NCI-H1092 (cell line): ENCODE measurements at places on chromosomes 4 and X.

- DNase-seq = no peak
These were observed 64.0 kb downstream of the LNX1 start for GRCh38 chr4:53527326-53527725.

DNA sequence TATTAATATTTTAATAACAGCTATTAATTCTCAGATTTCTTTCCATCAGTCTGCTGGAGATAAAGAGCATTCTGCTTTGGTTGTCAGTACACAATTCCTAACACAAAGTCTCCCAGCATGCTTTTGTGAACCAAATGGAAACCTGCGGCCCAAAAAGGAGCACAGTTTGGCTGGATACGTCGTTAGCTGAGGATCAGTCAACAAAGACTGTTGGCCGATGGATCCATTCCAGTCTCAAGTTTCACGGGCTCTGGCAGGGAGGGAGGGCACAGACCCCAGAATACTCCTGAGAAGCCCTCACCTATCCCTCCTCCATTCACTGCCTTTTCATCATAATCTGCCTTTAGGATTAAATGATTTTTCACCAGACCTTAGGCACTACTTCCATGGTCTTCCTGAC lies 26.3 kb upstream of the PRSS48 start:
- DNase-seq = no peak

DNA sequence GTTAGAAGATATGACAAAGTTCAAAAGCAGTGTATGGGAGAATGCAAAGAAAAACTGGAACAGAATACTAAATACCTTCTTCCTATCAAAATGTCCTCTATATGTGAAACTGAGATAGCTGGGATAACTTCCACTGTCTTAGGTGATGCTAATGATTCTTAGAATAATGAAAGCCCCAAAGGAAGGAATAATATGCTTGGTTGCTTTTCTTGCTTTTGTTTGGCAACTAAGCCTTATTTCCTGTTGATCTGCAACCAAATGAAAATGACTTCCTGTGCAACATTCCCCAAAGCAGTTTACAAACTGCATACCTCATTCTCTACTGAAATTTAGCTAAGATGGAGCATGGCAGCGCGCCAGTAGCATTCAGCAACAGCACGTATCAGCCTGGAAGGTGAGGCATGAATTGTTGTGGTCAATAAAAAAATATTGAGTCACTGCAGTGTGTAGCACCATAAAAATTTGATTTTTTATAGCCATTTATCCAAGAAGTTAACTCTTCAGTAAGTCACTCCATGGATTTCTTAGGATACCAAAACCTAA lies 18.7 kb downstream of the NDNF start:
- no peak for DNase-seq

- no peak for DNase-seq
These were observed 67.4 kb downstream of the GLRB start for GRCh38 chr4:157143369-157143768.

- DNase-seq = peak; percentile 26
These were observed 63.7 kb downstream of the SEC24D start for GRCh38 chr4:118772081-118772766.

DNA sequence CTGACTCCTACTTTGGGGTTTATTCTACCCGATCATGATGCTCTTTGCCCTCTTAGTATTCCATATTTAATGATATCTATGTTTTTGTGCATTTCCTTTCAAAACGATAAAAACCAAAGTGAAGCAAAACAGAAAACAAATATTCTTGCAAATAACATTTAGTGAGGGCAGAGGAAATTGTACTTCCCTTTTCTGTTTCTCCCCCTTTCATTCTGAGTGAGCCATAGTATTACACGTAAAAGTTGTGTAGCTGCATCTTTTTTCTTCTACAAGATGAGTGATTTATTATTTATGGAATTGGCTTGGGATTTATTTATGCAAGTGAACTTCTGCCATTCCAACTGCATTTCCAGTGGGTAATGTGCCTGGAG lies 109.9 kb downstream of the AFF2 start:
- no peak for DNase-seq

GRCh38 chrX:117839544-117839943 lies 277.1 kb downstream of the KLHL13 start:
- DNase-seq = no peak

DNA sequence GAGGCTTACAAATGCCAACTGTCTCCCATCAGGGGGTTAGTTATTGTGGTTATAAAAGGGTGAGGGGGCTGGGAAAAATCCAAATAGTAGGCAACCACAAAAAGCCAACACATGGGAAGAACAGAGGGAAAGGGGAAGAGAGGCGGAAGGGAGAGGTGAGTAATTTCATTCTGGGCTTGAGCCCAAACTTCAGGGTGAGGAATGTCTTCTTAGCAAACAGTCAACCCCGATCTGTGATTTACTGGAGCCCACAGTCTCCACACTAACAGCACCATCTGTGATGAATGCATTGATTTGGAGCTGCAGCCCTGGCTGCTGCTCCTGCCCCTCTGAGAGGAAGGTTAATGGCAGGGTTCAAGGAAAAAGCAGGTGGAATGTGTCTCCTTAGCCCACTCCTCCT lies 162.2 kb upstream of the GPR101 start:
- DNase-seq = no peak
